Activated naive CD4-positive, alpha-beta T cell treated with anti-CD3 and anti-CD28 coated beads, Interleukin-2, amount 50 U/mL, for 72 hours (primary cell): ENCODE measurements at places on chromosomes 1 and 21.

- DNase-seq: peak; percentile 85
Observed at GRCh38 chr1:19240673-19241538, 10.4 kb downstream of the EMC1 start.

GRCh38 chr1:176056312-176056711 lies 150.8 kb downstream of the COP1 start:
- no peak for DNase-seq

DNA sequence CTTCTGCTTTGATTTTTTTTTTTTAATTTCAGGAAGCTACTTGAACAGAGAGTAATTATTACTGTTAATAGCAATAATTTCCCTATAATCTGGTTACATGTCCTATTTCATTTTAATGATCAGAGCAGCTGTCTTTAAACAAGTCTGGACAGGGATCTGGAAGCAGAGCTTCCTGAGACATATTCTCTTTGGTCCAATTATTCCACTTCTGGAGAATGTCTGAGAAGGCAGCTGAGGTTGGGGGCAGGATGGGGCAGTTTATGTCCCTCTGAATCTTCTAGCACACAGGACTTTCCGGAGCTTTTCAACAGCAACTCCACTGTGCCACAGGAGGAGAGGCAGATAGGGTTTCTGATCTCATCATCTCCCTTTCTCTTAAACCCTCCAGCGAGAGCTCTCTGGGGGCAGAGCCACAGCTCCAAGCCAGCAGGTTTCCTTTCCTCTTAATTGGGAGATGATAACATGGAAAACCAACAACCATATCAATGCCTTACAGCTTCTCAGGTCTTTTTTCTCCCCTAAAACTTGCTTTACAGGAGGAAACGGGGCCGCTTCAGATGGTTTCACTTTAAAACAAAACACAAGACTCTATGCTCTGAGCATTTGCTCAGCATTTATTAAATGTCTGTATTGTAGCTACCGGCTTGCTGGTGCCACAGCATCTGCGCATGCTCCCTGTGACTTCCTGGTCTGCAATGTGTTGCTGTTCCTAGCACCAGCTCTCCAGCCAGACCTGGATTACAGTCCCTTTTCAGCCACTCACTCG lies 425.7 kb upstream of the USP24 start:
- DNase-seq: no peak

DNA sequence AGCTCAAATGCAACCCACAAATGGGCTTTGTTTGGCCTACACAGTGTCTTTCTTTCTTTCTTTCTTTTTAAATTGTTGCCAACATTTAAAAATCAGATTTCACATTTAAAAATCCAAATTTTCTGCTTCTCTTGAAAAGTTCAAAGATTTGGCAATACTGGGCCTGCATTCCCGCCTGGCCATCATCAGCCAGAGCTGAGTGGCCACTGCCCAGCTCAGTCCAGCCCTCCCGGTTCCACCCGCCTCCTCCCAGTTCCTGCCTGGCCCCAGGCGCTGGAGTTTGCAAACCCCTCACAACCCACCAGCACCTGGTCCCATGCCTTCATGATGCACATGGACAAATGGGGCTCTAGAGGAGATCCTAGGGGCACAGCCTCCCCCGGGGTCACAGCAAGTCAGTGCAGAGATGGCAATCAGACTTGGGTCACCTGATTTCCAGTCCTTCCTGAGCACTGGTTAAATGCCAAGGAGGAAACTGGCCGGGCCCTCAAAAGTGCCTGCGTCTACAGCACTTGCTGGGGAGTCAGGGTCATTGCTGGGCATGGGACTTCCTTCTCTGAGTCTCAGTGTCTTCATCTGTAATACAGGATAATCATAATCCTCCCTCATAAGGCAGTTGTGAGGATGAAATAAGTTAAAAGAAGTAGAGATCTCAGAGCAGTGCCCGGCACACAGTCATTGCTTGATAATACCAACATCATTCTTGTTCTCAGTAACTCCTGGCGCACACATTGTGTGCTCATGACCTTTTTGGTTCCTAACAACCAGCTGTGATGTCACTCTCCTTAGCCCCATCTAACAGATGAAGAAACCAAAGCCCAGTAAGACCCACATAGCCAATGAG lies 41.0 kb upstream of the LAPTM5 start:
- no peak for DNase-seq

GRCh38 chr1:226730071-226730470 lies 9.0 kb downstream of the ITPKB start:
- no peak for DNase-seq
